ENCODE measurements at places on chromosomes 3 and 15.

- DNase-seq, result no peak
Measured at GRCh38 chr3:163132111-163132510, 1635.5 kb downstream of the OTOL1 start.

DNA sequence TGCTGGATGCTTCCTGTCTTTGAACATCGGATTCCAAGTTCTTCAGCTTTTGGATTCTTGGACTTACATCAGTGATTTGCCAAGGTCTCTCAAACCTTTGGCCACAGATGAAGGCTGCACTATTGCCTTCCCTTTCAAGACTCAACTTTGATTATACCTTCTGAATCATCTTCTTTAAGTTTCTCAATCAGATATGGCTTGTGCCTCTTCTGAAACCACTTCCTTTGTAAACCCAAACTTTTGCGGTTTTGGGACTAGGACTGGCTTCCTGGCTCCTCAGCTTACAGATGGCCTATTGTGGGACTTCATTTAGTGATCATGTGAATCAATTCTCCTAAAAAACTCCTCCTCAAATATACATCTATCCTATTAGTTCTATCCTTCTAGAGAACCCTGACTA is 47.1 kb upstream of the CADPS start:
- DNase-seq, result no peak

DNA sequence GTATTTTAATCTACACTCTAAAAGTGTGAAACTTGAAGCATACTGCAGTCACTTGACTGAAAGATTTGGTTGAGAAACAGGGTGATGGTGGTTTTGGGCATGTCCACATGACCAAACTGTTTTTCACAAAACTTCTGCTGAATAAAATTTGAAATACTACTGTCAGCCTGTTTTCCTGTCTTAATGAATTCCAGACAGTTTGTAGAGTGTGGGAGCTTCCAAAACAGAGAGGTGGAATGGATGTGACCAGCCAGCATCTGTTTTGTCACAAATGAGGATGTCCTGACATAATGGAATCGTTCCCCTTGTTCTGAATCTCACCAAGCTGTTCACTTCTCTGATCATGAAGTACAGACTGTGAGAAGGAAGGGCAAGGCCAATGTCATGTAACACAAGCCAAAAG is 11.8 kb downstream of the MITF start:
- DNase-seq, result no peak

DNA sequence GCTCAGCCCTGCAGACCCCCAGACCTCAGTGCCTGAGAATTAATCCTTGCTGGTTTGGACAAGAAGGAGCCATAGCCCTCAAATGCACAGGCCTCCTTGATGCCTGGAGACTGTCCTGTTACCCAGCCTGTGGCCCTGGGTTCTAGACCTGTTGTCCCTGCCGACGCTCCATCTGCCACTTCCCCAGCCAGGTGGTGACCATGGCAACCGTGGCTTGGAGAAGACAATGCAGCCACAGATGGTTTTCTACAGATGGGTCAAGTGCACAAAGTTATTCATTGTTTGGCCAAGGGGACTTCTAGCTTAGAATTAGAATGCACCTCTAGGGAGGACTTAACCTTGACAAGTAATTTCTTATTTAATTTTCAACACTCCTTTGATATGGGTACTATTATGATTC is 297.1 kb downstream of the UACA start:
- no peak for DNase-seq

DNA sequence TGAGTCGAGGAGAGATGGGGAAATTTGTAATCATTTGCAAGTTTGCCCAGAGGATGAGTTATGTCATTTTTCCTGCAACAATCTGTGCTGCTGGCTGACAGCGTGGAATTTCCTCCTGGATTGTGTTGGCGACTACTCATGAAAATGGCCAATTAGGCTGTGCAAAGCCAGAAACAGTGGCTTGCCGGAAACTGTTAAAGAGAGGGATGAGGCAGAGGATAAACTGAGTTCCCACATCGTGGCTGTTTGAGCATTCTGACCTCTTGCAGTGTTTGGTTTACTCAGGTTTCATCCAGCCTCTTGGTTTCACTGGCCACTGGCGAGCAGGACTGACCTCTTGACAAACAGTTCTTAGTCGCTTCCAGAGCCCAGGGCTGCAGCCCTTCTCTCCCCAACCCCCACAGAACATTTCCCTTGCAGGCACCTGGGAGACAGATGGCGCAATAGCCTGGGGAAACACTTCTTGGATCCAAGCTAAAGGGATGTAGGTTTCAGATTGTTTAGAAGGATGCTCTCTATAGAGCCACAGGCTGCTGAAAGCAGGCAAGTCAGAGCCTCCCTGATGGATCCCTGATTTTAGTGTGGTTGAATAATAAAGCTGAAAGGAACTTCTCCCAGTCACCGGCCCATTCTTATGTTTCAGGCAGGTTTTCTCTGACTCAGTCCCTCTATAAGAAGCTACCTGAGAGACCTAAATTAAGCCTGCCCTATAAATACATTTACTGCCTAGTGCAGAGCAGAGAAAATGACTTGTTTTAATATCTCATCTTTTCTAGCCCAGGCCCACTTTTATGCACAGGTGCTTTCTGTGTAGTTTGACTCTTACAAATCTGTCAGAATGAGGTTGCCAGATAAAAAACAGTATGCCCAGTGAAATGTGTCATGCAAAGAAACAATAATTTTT is 92.8 kb upstream of the UBE2E1 start:
- no peak for DNase-seq

GRCh38 chr15:53808058-53808706 is 48.7 kb upstream of the WDR72 start:
- no peak for DNase-seq

GRCh38 chr3:75978686-75979085 is 193.3 kb upstream of the ZNF717 start:
- no peak for DNase-seq

GRCh38 chr3:61454801-61455200 is 106.6 kb upstream of the PTPRG start:
- no peak for DNase-seq

- no peak for DNase-seq
Measured at GRCh38 chr15:76344893-76345582, 8.5 kb downstream of the ISL2 start.

GRCh38 chr15:55266547-55266946 is 23.1 kb downstream of the RAB27A start:
- DNase-seq, result no peak
